Astrocyte (in vitro differentiated cells and primary cell): ENCODE measurements at places on chromosomes 13 and 19.
A peak's percentile ranks its signal among the peaks of the same experiment; 100 is the strongest.

DNA sequence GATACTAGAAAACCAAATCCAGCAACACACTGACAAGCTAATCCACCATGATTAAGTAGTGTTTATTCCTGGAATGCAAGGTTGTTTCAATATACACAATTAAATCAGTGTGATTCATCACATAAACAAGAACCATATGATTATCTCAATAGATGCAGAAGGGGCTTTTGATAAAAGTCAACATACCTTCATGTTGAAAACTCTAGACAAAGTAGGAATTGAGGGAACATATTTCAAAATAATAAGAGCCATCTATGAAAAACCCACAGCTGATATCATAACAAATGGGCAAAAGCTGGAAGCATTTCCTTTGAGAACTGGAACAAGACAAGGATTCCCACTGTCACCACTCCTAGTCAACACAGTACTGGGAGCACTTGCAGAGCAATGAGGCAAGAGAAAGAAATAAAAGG, 213.6 kb upstream of the CSNK1A1L start:
- no peaks in the 10 kb centered on the region for H3K4me1 ChIP-seq
- peak; percentile 56 for DNase-seq
- H3K27ac ChIP-seq: no peak overlapping the region
- no peak overlapping the region for H3K4me3 ChIP-seq
- H3K27me3 ChIP-seq: no peaks in the 10 kb centered on the region

- H3K27ac ChIP-seq: no peak overlapping the region
- no peaks in the 10 kb centered on the region for H3K27me3 ChIP-seq
- H3K4me1 ChIP-seq: no peaks in the 10 kb centered on the region
- no peaks in the 10 kb centered on the region for H3K36me3 ChIP-seq
Measured at GRCh38 chr13:101727118-101727517, 274.6 kb downstream of the ITGBL1 start.

- peak overlapping the region; percentile 36 for H3K4me3 ChIP-seq
- H3K27ac ChIP-seq: peak overlapping the region; percentile 87
- no peaks in the 10 kb centered on the region for H3K27me3 ChIP-seq
- DNase-seq: peak; percentile 91
Measured at GRCh38 chr13:50208826-50209335, 193.6 kb downstream of the KCNRG start.

- H3K4me3 ChIP-seq: peak overlapping the region; percentile 22
- peaks cover 46% of the 10 kb centered on the region for H3K4me1 ChIP-seq
- peak overlapping the region; percentile 99 for H3K27ac ChIP-seq
- H3K36me3 ChIP-seq: no peaks in the 10 kb centered on the region
- DNase-seq: peak; percentile 95
- no peaks in the 10 kb centered on the region for H3K27me3 ChIP-seq
Measured at GRCh38 chr13:33194820-33195692, 90.5 kb downstream of the STARD13 start.

GRCh38 chr13:79917628-79918027, 423.3 kb downstream of the SPRY2 start:
- H3K4me3 ChIP-seq: no peak overlapping the region
- no peak overlapping the region for H3K27ac ChIP-seq
- H3K4me1 ChIP-seq: no peaks in the 10 kb centered on the region

GRCh38 chr13:28429096-28429495, 65.8 kb downstream of the FLT1 start:
- H3K36me3 ChIP-seq: no peaks in the 10 kb centered on the region
- DNase-seq: no peak
- H3K27ac ChIP-seq: no peak overlapping the region
- no peaks in the 10 kb centered on the region for H3K27me3 ChIP-seq
- H3K4me1 ChIP-seq: no peaks in the 10 kb centered on the region

DNA sequence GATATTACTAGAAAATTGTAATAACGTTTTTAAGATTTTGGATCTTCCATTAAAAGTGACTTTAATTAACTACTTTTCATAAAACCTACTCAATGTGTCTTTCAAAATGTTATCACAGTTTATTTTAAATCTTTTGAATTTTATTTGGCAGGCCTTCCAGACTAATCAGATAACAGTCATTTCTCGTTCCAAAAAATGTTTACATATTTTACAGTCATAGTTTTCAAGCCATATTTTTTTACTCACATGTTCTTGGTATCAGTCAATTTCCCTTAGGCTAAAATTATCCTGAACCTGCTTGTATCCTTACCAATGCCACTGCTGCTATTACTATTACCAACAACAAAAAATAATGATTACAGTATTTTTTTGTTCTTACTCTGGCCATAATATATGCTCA, 1783.5 kb downstream of the SLITRK5 start:
- no peak overlapping the region for H3K27ac ChIP-seq
- no peak for DNase-seq
- no peak overlapping the region for H3K4me3 ChIP-seq
- H3K4me1 ChIP-seq: no peaks in the 10 kb centered on the region
- no peaks in the 10 kb centered on the region for H3K36me3 ChIP-seq

DNA sequence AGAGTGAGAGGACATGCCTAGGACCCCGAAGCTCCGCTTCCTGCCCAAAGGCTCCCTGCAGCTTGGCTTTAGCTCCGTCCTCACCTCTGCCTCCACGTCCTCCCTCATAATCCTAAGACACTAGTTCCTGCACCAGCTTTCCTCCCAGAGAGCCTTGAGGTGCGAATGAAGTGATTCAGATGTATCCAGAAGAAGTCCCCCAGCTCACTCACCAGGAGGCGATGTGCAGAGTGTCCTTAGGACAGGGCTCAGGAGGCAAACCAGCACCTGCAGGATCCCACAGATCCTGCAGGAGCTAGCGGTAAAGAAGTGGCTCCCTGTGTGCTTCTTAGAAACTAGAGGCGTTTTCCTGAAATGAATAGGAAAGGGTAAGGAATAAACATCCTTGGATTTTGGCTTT, 109.7 kb downstream of the HSPH1 start:
- H3K36me3 ChIP-seq: no peaks in the 10 kb centered on the region
- DNase-seq: no peak

DNA sequence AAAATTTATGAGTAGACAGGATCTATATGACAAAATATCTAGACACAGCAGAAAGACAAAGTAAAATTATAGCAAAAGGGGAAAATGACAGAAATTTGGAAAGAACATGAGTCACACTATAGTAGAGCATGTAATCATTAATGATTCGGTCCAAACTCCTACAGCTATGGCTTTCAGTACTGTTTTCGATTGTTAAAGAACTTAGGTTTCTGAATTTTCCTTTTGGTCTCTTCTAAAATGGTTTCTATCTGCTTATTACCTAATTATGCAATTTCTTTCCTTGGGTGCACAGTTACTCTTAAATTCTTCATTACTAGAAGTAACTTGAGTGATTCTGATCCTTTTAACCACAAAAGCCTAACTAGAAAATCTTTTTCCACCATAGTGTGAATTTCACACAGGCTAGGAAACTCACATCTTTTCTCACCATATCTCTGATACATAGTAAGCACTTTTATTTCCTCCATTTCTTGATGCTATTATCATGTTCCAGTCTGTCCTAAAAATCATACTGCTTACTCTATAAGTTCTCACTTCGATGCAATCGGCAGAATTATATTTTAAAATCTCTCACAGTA, 1101.4 kb downstream of the PCDH9 start:
- H3K4me3 ChIP-seq: no peak overlapping the region
- no peaks in the 10 kb centered on the region for H3K4me1 ChIP-seq
- H3K27ac ChIP-seq: no peak overlapping the region
- no peaks in the 10 kb centered on the region for H3K36me3 ChIP-seq
- no peaks in the 10 kb centered on the region for H3K27me3 ChIP-seq
- no peak for DNase-seq

DNA sequence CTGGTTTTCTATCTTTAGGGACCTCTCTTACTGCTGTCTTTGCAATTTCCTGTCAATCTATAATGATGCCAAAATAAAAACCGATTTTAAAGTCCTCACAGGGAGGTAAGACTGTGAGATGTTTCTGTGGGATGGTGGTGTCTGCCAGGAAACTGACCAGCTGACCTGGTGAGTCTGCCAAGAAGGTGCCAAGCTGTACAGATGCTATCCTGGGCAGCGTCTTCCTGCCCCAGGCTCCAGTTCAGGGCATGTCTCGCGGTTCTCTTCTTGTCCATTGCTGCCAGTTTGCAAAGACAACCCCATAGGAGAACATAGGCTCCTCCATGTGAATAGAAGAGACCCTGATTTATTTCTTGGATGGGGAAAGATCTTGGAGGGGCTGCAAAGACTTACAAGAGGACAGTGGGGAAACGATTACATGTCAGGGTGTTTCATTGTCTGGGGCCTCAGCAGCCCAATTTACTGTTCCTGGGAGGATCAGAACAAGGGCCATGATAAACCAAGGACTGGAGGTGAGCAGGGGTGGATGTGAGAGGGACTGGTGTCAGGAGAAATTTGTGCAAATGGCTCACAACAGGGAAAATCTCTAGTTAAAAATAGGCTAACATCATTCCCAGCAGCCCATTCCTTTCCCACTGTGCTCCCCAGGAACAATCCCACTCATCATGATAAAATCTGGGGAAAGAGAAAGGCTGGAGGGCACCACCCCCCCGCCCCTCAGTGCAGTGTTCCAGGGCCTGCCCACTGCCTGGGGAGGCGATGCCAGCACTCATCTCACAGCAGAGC, 42.7 kb upstream of the VSTM2B start:
- DNase-seq: no peak
- H3K36me3 ChIP-seq: no peaks in the 10 kb centered on the region
- no peaks in the 10 kb centered on the region for H3K27me3 ChIP-seq
- H3K4me3 ChIP-seq: no peak overlapping the region
- H3K4me1 ChIP-seq: no peaks in the 10 kb centered on the region

GRCh38 chr13:99314640-99315176, 7.5 kb upstream of the GPR183 start:
- no peak overlapping the region for H3K4me3 ChIP-seq
- H3K4me1 ChIP-seq: peaks cover 42% of the 10 kb centered on the region

GRCh38 chr13:58806401-58806800, 1174.9 kb downstream of the PCDH17 start:
- no peaks in the 10 kb centered on the region for H3K27me3 ChIP-seq
- H3K4me3 ChIP-seq: no peak overlapping the region
- H3K27ac ChIP-seq: no peak overlapping the region
- no peaks in the 10 kb centered on the region for H3K36me3 ChIP-seq

- peak overlapping the region; percentile 90 for H3K27ac ChIP-seq
- no peaks in the 10 kb centered on the region for H3K27me3 ChIP-seq
- peaks cover 31% of the 10 kb centered on the region for H3K4me1 ChIP-seq
- peak; percentile 73 for DNase-seq
Measured at GRCh38 chr19:12793290-12794195, 2.3 kb downstream of the JUNB start.

GRCh38 chr13:40440990-40441820, 225.2 kb downstream of the FOXO1 start:
- H3K36me3 ChIP-seq: no peaks in the 10 kb centered on the region
- H3K4me3 ChIP-seq: no peak overlapping the region
- no peaks in the 10 kb centered on the region for H3K27me3 ChIP-seq
- H3K27ac ChIP-seq: no peak overlapping the region

DNA sequence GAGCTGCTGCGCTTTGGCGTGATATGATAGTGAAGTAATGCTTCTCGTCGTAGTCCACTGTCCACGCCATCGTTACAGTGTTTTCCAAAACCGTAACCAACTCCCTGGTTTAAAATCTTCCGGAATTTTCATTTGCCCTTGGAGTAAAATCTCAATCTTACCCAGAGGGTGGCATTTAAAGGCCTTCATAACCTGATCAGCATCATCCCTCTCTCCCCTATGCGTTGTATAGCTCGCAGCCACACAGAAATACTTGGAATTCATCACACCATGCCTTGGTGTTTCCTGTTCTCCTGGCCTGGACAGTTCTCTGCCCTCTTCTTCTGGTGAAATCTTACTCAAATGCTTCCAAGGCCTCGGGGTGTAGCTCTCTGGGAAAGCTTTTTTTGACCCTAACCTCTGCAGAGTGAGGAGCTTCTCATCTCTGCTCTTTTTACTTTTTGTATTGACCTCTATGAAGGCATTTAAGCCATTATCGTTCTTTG, 839 bp downstream of the MPHOSPH8 start:
- no peaks in the 10 kb centered on the region for H3K36me3 ChIP-seq
- peaks cover 14% of the 10 kb centered on the region for H3K4me1 ChIP-seq
- peak; percentile 43 for DNase-seq
- no peaks in the 10 kb centered on the region for H3K27me3 ChIP-seq

DNA sequence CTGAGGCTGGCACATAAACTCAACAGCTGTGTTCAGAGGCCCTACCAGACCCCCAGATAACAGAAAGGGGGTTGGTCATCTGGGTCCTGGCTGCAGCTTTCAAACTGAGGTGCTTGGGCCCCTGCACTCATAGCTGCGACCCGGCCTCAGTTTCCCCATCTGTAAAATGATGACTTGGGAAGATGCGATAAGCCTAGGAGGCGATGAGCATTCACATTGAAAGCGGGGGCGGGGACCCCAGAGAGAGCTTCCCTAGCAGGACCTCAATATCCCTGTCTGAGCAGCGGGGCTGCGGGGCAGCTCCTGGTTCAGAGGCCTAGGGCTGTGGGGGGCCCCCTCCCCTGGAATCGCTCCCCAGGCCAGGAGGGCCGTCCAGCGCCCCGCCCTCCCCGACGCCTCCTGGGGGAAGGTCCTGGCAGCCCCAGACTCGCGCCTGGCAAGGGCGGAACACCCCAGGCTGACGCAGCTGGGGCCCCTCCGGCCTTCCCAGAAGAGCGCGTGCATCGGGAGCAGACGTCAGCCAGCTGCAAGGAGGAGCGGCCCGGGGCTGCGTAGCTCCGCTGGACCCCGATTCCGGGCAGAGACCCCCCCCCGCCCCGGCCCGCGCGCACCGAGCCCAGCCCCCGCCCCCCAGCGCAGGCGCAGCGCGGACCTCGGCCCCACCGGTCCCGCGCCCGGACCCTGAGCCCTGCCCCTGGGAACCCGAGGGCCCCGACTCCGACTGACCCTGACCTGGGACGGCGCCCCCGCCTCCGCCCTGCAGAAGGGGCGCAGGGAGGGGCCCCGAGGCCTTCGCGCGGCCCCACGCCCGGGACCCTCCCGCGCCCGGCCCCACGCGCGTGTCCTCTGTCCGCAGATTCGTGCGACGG, 3.5 kb downstream of the FSTL3 start:
- peak; percentile 74 for DNase-seq
- peak overlapping the region; percentile 86 for H3K27ac ChIP-seq
- H3K36me3 ChIP-seq: no peaks in the 10 kb centered on the region
- peak overlapping the region; percentile 61 for H3K4me3 ChIP-seq
- H3K27me3 ChIP-seq: no peaks in the 10 kb centered on the region

GRCh38 chr13:62583466-62583865, 1167.8 kb upstream of the PCDH20 start:
- H3K4me3 ChIP-seq: no peak overlapping the region
- H3K27ac ChIP-seq: no peak overlapping the region
- H3K4me1 ChIP-seq: no peaks in the 10 kb centered on the region
- no peaks in the 10 kb centered on the region for H3K27me3 ChIP-seq
- no peak for DNase-seq
- H3K36me3 ChIP-seq: no peaks in the 10 kb centered on the region

GRCh38 chr19:15354566-15355296, 22.4 kb upstream of the BRD4 start:
- no peaks in the 10 kb centered on the region for H3K27me3 ChIP-seq
- peaks cover 31% of the 10 kb centered on the region for H3K36me3 ChIP-seq
- no peak overlapping the region for H3K4me3 ChIP-seq
- H3K27ac ChIP-seq: no peak overlapping the region

DNA sequence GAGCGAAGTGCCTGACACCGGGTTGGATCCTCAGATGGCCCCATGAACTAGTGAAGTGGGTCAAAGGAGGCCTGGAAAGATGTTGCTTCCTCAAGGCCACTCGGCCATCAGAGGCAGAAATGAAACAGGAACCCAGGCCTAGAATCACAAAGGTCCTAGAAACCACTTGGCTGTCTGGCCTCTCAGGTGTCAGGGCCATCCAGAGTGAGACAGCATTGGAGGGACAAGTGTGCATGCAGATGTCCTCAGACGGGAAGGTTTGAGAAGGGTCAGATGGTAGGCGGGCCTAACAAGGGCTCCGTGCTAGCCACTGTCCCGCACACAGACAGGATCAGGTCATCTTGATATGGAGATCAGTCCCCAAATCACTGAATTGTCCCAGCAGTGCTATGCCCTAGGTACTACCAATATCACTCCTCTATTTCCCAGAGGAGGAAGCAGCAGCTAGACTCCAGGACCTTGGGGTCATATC, 14.3 kb downstream of the CCDC97 start:
- DNase-seq: no peak
- peaks cover 12% of the 10 kb centered on the region for H3K36me3 ChIP-seq
- H3K4me3 ChIP-seq: no peak overlapping the region
